T1000 (cell line): ENCODE measurements at places on chromosomes 2 and 18.

- DNase-seq = no peak
Measured at GRCh38 chr2:49616800-49617199, 462.5 kb upstream of the FSHR start.

GRCh38 chr2:17934721-17935120 lies 56.3 kb downstream of the KCNS3 start:
- DNase-seq = no peak

DNA sequence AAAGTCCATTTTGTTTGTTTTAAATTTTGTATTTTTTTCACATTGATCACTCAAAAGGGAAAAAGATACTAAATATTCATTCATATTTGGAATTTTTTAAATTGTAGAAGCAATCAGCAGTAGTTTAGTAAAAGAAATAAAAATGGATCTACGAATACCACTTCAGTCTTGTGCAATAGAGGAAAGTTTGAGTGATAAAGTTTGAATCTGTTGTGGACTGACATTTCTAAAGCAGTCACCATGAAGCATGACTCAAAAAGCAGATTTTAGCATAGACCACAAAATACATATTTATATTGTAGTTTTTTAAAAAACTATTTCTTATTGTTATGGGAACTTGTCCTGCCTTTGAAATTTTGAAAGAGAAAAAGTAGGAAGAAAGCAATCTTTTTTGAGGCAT lies 520.5 kb upstream of the ZEB2 start:
- DNase-seq = no peak

DNA sequence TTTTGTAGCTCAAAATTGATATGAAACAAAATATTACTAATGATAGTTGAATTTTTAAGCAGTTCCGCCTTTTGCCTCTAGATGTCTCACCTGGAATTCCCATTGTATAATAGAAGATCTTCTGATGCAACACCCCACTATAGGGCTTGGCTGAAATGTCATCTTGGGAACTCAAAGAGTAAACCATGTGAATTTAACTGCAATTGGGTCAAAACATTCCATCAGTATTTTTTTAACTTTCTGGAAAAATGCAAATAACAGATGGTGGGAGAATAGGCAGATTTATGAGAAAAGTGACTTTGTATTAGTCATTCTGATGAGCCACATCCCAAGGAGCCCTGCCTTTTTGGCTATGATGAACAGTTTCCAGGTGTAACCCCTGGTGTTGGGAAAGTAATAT lies 489.9 kb downstream of the NYAP2 start:
- no peak for DNase-seq

- DNase-seq = no peak
Measured at GRCh38 chr2:239769554-239770245, 255.4 kb downstream of the NDUFA10 start.

DNA sequence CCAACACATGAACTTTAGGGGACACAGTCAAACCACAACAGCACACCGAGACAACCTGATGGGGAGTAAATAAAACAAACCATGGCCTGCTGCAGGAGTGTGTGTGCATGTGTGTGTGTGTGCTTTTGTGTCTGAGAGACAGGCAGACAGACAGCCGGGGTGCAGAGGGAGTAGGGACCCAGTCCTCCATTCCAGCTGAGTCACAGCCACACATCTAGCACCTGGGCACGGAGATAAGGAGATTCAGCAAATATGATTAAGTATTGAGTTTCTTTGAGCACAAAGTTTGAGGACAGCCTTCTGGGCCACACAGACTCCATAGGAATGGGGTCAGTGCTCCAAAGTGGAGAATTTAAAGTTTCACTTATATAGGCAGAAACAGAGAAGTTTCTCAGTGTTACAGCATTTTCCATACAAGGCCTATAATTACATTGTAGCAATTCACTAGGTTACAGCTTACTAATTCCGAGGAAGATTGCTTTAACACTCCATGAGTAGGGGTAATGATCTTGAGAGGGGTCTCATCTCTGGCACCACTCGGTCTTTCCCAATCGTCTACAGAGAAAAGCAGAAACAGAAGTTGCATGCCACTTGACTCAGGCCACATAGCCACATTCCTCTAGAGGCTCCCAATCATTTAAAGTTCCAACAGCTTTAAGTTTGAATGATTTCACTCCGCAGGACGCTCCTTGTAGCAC lies 30.8 kb upstream of the PRLH start:
- DNase-seq = no peak

DNA sequence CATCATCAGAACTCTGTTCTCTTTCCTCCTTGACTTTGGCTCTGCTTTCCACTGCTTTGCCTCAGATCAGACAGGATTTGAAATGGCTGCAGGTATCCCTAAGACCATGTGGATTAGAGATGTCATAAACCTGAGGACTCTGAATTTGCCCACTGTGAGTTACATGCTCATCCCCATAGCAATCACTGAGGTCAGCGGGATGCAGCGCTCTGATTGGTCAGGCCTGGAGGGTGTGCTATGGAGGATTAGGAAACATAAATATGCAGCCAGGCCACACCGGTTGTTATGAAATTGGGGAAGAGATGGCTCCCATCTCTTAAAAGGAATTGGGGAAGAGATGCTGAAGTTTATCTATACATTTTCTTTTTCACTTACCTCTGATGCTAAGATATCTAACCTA lies 73.7 kb upstream of the DNAJC10 start:
- no peak for DNase-seq

GRCh38 chr18:74139888-74140287 lies 7.7 kb downstream of the FBXO15 start:
- DNase-seq = no peak

DNA sequence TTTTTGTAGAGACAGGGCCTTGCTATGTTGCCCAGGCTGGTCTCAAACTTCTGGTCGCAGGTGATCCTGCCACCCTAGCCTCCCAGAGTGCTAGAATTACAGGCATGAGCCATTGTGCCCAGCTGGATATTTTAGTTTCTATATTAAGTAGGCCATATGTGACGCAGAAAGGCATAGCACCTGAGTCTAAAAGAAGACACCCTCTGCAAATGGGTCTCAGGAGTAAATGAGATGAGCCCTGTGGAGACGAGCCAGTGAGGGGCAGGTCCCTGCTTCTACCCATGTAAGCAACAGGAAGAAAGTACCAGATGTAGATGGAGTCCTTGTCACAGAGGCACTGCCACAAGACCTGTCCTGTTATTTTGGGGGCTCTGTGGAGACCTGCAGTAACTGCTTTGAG lies 322.4 kb downstream of the PTPRM start:
- no peak for DNase-seq

- no peak for DNase-seq
Measured at GRCh38 chr2:74763962-74764428, 69.9 kb upstream of the HK2 start.

DNA sequence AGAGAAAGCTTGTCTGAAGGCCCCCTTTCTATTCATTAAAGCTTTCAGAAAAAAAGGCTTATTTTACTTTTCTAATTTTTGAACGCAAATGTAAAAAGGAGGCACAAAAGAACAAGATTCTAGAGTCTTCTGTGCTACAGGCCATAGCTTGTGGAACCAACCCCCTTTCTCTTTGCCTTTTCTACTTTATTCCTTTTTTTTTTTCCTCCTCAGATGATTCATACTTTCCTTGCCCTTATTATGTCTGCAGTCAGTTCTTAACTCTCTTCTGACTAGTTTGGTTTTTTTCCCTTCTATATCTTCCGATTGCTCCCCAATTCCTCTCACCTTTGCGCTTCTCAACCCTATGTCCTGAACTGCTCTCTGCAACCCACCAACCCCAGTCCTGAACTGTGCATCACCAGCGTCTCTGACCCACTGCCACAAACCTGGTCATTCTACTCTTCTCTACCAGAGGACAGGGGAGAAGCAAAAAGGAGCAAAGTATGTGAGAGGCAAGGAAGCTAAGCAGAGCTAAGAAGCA lies 56.9 kb upstream of the WIPF1 start:
- no peak for DNase-seq

DNA sequence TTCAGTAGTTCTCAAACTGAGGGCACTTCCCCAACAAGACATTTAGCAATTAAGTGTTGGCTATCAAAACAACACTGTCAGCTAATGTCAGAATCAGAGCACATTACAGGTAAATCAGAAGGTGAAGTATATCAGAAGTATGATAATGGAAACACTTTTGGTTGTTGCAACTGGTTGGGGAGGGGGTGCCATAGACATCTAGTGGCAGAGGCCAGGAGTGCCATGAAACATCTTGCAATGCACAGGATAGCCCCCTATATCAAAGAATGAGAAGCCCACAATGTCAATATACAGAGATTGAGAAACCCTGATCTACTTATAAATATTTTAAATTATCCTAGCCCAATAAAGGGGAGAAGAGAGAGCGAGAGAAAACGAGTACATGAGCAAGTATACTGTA lies 4.9 kb upstream of the XPO1 start:
- DNase-seq = no peak

DNA sequence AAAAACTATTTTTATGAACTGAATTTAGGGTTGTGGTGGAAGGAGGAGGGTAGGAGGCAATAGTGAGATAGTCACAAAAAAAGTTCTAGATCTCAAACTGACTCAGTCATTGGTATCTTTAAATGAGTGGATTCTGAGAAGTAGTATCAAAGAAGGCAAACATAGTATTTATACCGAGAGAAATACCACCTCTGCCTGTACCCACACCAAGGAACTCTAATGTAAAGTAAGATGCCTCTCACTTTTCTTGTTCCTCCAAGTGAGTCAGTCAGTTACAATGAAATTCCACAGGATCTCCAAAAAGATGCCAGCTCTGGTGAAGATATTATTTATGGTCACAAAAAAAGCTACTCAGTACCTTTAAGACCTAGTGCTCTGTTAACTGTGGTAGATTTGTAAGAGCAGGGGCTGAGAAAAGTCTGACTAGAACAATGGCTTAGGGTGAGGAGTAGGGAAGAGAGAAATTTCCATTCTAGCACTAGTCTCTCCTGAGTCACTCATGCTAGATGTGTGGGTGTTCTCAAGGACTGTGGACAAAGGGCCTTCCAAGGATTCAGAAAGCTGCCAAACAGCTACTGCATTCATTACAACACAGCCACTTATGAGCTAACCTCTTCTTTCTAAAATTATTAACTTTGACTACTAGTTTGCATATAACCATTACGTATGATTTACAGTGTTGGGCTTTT lies 36.3 kb downstream of the YWHAQ start:
- DNase-seq = no peak
